ENCODE measurements at places on chromosomes 3 and 15.

DNA sequence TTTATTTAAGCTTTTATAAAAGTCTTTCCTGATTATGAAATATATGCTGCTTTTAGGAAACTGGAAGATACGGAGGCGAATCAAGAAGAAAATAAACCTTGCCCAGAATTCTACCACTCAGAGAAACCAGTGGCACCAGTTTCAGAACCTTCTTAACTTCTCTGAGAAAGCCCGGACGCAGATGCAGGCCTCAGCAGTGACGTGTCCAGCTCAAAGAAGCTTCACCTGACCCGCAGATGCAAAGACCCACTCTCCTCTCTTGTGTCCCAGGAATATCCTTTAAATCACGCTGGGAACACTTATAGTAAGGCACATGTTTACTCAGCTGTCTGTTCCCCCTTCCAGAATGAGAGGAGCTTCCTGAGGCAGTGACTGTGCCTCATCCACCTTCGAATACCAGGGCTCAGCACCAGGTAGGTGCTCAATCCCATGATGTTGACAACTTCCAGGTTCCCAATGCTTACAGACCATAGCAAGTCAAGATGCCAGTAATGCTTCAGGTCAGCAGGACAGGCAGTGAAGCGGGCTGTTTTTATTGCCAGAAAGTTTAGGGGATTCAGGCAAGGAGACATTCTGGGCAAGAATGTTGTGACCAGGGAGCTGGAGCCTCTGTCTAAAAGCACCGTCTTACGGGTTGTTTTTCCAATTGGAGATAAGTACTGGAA, 39.9 kb upstream of the LDHAL6B start:
- DNase-seq, result no peak

DNA sequence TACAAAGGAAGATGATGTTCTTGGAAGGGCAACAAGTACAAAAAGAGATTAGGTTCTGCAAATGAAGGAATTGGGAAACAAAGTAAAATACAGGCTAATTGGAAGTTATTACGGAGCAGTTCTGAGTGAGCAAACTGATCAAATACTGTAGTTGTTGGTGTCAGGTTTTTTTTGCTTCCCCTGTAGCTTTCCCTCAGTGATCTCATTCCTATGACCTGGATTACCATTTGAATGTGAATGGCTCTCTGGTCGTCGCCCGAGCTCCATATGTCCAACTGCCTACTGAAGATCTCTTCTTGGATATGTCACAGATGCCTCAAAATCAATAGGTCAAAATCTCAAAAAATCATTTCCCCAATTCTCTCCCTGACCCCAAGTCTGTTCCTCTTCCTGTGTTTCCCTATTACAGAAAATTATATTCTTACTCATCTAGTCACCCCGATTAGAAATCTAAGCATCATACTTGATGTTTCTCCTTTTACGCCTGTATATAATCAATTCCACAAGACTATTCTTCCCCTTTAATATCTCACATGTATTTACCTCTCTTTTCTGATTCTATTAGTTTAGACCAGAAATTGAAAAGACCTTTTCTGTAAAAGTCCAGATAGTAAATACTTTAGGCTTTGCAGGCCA, 29.0 kb downstream of the GOLM2 start:
- DNase-seq, result no peak

- DNase-seq, result no peak
Observed at GRCh38 chr3:194494951-194495374, 8.2 kb upstream of the ATP13A3 start.

GRCh38 chr3:188656196-188656982, 502.4 kb downstream of the LPP start:
- no peak for DNase-seq

GRCh38 chr15:58288592-58288991, 143.2 kb upstream of the LIPC start:
- no peak for DNase-seq

DNA sequence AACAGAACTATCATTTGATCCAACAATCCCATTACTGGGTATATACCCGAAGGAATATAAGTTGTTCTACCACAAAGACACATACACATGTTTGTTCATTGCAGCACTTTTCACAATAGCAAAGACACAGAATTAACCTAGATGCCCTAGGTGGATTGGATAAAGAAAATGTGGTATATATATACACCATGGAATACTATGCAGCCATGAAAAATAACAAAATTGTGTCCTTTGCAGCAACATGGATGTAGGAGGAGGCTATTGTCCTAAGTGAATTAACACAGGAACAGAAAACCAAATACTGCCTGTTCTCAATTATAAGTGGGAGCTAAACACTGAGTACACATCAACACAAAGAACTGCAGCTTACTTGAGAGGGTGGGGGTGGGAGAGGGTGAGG, 142.5 kb downstream of the IL20RB start:
- no peak for DNase-seq

DNA sequence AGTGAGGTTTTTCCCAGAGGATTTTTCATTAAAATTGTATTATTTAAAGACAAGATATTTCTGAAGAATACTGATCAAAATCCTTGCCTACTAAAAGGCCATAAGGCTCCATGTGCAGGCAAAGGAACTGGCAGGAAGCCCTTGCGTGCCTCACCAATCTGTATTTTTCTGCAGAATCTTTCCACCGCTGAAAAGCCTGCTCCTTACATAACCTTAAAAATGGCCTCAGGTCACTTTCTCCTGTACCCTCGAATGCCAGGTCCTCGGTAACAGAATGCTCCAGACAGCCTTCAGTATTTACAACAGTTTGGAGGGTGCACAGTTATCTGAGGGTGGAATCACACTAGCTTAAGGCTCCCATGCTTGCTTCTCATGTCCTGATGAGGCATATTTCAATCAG, 3.2 kb downstream of the MORC1 start:
- no peak for DNase-seq

DNA sequence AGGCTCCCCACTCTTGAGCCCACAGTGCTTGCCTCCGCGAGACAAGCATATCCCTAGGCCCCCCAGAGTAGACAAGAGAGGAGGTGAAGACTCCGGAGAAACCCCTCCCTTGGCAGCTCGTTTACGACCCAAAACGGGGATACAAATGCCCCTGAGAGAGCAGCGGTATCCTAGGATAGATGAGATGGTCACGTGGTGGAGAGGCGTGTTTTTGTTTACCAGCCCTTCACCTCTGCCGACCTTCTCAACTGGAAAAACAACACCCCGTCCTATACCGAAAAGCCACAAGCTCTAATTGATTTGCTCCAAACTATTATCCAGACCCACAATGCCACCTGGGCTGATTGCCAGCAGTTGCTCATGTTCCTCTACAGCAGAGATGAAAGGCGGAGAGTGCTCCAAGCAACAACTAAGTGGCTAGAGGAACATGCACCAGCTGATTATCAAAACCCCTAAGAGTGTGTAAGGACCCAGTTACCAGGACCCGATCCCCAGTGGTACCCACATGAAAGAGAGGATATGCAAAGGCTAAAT, 99.5 kb upstream of the OSBPL11 start:
- no peak for DNase-seq

- no peak for DNase-seq
Observed at GRCh38 chr3:112308151-112308911, 14.3 kb upstream of the SLC9C1 start.

GRCh38 chr3:13009132-13009945, 63.9 kb downstream of the IQSEC1 start:
- no peak for DNase-seq

DNA sequence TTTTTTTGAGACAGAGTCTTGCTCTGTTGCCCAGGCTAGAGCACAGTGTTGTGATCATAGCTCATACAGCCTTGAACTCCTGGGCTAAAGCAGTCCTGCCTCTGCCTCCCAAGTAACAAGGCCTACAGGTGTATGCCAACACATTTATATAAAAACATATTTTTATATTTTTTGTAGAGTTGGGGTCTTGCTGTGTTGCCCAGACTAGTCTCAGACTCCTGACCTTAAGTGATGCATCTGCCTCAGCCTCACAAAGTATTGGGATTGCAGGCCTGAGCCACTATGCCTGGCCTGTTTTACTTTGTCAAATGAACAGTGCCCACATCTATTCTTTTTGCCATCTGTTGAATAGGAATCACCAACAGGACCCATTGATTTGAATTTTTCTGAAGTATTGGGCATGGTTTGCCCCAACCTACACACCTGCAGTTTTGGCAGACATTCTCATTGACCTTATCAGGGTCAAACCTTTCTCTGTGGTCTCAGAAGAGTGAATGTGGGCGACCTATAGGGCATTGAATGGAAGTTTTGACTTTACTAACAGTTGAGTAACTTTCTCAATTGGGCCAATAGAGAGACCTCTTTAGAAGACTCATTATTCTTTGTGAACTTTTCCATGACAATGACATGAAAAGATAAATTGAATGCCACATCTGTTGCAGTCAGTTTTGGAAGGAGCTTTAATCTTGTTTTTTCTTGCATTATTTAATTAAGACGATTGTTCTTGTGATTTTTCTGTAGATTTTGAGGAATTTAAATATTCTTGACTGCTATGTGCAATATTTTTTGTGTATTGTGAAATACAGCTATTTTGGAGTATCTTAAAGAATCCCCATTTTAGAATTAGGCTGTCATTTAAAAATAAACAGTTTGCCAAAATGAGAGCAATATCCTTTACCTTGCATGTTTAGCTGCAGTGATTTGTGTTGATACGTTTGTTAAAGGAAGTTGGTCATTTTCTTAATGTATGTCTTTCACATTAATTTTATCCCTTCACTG, 2.7 kb downstream of the IREB2 start:
- no peak for DNase-seq

GRCh38 chr15:35306361-35306981, 221.4 kb upstream of the NANOGP8 start:
- no peak for DNase-seq

DNA sequence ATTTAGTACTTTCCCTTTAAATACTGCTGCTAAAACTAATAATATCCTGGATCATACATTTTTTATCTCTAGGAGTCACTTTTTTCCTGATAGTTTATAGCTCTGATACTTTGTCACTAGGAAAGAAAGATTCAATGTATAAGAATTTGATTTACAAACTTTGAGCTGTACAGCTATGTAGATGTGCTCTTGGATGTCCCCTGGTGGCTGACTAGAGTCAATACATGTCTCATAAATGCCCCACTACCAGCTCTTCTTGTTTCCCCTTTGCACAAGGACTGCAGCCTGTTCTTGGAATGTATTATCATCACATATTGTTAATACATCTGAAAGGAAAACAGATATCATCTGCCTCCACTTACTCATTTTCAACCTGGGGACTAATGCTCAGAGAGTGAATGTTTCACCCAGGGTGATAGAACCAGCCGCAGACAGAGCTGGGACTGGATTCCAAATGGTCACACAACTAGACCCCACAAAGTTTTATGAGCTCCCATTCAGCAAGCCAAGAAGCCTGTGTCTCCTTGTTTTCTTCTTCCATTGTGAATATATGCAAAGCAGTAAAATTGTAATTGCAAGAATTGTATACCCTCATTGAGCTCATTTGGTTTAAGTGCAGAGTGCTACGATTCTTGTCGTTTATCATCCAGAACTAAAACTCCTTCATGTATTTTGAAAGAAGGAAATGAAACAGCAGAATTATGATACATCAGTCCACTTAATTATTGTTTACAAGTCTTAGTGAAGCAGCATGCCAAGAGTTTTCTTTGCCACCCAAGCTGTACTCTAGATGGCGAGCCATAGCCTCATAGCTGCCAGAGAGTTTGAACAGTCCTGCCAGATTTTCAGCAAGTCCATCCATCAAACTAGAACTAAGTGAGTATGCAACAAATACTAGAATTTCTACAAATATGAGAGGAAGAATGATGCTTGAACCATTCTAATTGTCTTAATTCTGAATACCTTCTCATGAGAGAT, 261.6 kb upstream of the LMCD1 start:
- DNase-seq, result no peak

DNA sequence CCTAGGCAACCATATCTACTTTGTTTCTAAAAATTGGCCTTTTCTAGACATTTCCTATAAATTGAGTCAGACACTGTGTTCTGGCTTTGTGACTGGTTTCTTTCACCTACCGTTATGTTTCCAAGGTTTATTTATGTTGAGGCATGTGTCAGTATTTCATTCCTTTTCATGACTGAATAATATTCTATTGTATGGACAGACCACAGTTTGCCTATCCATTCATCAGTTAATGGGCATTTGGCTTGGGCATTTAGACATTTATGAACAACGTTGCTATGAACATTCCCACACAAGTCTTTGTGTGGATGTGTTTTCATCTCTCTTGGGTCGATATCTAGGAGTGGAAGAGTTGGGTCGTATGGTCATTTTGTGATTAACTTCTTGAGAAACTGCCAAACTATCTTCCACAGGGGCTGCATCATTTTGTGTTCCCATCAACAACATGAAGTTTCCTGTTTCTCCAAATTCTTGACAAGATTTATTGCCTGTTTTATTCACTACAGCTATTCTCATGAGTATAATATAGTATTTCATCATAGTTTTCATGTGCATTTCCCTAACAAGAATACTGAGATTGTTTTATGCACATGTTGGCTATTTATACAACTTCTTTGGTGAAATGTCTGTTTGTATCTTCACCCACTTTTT, 3.5 kb upstream of the EFCC1 start:
- DNase-seq, result no peak

- DNase-seq, result no peak
Observed at GRCh38 chr3:125679258-125679657, 84.0 kb upstream of the OSBPL11 start.

DNA sequence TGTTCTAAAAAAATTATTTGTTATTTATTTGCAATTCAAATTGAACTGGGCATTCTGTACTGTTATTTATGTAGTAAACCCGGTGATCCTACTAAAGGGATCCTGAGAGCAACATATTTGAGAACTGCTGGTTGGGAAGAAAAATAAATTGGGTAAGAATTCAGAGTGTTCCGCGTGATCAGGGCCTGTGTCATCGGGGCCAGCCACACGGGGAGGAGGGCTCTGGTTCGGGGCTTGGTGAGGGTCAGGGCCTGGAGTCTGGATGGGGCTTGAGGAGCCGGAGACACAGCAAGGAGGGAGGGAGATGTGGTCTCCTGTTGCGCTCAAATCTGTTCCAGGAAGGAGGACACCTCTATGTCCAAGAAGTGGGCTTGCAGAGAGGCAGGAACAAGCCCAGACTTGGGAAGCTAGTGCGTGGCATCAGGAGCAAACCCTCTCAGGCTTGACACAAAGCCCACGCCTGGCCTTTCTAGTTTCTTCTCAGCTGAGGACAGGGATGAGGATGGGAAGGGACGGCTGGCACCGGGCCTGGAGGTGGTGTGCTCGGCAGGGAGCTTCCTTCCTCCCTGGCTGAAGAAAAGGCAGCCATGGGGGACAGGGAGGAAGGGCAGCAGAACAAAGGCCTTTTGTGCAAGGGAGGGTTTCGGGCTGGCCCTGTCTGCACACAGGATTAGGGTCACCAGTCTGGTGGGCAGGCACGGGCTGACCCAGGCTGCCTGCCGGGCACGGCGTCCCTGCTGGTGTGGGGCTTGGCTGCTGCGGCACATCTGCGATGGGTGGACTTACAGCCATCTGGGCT, 22.9 kb upstream of the FBLN2 start:
- DNase-seq, result no peak

DNA sequence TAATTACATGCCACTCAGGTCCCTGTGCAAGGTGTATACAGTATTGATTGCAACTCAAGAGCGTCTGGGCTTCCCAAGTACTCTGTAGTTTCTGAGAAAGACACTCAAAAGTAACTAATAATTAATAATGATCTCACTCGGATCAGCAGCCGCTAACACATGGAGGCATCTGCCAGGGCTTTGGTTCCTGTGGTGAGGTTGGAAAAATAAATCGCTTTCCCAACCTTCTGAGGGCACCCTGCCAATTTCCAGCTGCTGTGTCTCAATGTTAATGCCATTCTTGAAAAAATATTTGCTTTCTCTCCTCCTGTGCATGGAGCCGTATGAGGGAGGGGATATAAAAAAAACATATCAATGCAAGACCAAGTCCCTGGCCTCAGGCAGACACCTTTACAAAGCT, 116.5 kb upstream of the SLC2A2 start:
- DNase-seq, result no peak

GRCh38 chr3:164007765-164008164, 1070.5 kb downstream of the SI start:
- DNase-seq, result no peak
